Stimulated activated CD4-positive, alpha-beta T cell treated with anti-CD3 and anti-CD28 coated beads, Interleukin-1b, Interleukin-23, amount 100 ng/mL, for 1 hour (primary cell): ENCODE measurements at places on chromosomes 4 and X.
A peak's percentile ranks its signal among the peaks of the same experiment; 100 is the strongest.

DNA sequence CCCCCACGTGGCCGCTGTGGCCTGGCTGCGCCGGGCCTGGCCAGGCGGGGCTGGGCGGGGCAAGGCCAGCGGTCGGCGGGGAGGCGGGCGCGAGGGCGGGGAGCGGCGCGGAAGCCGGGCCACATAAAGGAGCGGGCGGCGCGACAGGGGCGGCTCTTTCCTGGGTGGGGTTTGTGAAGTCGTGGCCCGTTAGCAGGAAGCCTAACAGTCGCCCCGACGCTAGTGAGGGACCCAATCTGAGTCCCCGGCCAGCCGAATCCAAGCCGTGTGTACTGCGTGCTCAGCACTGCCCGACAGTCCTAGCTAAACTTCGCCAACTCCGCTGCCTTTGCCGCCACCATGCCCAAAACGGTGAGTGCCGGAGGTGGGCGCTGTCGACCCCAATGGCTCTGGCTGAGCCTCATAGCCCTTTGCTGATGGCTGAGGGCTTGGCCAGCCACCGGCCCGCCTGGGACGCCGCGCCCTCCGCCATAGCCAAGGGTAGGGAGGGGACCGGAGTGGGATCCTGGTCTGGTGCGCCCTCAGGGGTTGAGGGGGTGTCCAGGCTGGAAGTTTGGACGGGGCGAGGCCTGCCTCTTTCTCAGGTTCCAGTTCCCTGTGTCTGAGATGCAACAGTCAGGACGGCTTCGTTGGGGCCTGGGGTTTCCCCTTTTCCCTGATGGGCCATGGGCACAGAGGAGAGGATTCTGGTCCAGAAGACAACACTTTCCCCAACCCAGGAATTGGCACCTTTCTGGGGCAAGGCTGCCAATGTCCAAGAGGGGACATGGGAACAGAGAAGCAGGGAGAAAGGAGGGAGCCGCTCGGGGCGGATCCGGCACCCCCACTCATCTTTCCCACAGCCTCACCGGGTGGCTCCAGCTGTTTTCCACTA, at the start of gene MSN:
Gene MSN, plus strand, starts transcription at position 152 of the 874 bp plus-strand sequence. Its CDS starts 188 bp downstream, at position 340.
- DNase-seq = peak; percentile 49

DNA sequence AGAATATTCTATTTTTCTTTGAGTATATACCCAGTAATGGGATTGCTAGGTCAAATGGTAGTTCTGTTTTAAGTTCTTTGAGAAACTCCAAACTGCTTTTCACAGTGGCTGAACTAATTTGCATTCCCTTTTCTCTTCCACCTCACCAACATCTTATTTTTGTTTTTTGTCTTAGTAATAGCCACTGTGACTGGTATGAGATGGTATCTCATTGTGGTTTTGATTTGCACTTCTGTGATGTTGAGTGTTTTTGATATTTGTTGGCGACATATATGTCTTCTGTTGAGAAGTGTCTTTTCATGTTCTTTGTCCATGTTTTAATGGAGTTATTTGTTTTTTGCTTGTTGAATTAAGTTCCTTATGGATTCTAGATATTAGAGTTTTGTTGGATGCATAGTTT, 24.4 kb downstream of the AIMP1 start:
- no peak for DNase-seq

GRCh38 chr4:1763550-1764080, 29.5 kb upstream of the FGFR3 start:
- DNase-seq = no peak

DNA sequence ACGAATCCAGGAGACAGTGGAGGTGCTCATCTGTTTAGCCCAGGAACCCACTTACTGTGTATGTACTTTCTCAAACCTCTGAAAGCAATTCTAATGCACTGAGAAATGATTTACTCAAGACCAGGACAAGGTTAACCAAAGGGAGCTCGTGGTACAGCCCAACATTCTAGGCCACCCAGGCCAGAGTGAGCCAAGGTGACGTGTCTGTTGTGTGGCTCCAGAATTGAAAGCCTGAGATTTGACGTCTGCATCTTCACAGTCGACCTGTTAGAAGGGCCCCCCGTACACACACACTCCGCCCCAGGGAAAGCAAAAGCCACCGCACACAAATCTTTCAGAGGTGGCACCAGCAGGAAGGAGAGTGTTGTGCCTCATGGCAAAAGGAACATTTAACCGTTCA, 2.3 kb downstream of the MAP3K15 start:
- DNase-seq = no peak

DNA sequence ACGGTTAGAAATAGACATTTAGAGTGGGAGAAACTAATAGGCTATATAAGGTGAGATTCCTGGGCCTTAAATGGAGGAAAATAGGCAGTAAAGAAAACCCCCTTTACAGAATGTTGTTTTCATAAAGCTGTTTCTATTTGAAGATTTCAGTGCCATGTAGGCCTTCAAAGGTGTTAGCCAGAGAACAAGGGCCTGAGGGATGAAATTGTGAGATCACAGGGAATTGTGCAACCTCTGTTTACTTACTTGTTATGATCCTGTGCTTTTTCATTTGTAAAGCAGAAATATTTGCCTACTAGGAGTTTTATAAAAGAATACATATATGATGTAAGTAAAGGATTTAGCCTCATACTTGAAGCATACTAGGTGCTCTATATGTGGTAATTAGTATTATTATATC, 272.9 kb upstream of the ARX start:
- DNase-seq = no peak

GRCh38 chr4:77905651-77906263, 43.1 kb downstream of the MRPL1 start:
- no peak for DNase-seq

DNA sequence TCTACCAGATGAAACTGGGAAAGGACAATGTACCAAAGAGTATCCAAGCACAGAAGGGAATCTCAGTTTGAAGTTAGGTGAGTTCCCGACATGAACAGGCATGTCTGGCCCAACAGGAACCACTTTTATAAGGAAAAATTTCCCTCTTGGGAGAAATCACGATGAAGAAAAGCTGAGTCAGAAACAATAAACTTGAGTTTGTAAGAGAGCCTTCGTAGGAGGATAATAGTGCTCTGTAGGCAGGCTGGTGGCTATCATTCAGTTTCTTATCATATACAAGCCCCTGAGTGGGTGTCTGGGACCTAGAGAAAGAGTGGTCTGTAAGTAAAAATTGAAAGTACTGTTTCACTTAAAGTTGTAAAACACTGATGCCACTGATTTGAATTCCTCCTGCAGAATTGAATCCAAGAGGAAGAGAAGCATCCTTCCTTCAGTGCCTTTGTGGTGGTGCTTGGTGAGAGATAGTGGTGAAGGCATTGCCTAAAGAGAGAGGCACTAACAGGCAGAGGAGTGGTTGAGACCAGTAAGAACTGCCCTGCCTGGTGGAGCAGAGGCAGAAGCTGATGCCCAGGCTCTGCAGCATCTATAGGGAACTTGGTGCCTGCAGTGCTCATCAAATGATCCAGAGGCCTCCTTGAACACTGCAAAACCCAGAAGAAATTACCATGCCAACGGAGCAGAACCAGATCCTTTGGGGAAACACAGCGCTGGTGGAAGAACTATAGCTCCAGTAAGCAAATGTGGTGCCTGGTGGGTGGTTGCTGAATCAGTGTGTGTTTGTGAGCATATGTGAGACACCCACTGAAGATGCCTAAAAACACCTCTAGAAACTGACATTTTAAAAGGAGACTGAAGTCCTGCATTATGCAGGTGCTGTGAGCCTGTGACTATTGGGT, 31.7 kb upstream of the METAP1 start:
- DNase-seq = no peak

- no peak for DNase-seq
Observed at GRCh38 chr4:48041535-48042137, 25.1 kb downstream of the NIPAL1 start.

DNA sequence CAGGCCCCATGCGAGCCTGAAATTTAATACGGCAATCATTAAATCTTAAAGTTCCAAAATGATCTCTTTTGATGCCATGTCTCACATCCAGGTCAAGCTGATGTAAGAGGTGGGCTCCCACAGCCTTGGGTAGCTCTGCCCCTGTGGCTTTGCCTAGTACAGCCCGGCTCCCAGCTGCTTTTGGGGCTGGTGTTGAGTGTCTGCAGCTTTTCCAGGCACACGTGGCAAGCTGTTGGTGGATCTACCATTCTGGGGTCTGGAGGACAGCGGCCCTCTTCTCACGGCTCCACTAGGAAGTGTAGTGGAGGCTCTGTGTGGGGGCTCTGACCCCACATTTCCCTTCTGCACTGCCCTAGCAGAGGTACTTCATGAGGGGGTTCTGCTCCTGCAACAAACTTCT, 588.9 kb downstream of the CENPC start:
- DNase-seq = no peak
